ENCODE measurements at places on chromosomes 4 and X.

- no peak for DNase-seq
These were observed 876 bp downstream of the HPRT1 start for GRCh38 chrX:134460862-134461220.

DNA sequence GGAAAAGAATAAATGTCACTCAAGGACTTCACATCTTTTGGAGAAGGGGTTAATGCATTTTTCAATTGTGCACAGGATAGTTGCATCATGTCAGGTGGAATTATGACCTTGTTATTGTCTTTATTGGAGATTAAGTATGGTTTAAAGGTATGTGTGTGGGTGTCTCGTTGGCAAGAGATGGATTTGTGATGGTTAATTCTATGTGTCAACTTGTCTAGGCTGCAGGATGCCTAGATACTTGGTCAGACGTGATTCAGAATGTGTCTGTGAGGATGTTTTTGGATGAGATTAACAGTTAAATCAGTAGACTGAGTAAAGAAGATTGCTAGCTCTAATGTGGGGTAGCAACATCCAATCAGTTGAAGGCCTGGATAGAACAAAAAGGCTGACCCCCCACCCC is 42.2 kb upstream of the HSD17B10 start:
- no peak for DNase-seq

DNA sequence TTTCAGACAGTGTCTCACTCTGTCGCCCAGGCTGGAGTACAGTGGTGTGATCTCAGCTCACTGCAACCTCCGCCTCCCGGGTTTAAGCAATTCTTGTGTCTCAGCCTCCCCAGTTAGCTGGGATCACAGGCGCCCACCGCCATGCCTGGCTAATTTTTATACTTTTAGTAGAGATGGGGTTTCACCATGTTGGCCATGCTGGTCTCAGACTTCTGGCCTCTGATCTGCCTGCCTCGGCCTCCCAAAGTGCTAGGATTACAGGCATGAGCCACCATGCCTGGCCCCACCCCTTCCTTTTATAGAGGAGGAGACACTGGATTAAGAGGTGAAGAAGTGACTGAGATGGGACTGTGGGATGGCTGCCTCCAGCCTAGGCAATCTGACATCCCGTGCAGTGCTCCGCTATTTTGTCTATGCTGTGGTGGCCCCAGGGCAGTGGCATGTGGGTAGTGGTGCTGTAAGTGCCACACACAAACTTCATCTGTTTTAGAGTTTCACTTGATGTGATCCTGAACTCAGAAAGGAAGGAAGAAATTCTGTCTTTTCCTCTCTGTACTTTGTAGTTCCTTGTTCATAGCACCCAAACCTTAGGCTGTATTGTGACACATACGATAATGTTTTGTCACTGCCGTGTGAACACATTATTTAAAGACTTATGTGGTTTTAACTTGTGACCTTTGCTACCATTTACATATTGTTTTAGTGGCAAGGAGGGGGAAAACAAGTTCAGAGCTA is 48.9 kb downstream of the FNIP2 start:
- no peak for DNase-seq

DNA sequence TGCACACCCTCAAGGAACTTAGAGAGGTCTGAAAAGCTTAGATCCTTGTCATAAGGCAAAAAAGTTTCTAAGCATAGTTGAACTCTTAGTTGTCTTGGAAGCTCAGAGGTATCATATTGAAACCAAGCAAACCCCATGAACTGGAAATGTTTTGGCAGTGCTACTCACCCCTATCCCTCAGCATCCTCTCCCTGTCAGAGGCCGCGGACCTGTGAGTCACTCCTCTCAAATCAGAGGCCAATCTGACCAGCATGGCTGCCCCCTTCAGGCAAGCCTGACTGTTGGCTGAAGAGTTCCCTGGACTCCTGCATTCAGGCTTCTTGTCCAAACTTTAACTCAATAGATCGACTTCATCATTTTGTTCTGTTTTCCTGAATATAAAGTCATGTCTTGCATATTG is 69.4 kb downstream of the KCNIP4 start:
- DNase-seq, result no peak

GRCh38 chrX:153307276-153308178 is 14.0 kb downstream of the PNMA6F start:
- no peak for DNase-seq

All from stimulated activated naive CD8-positive, alpha-beta T cell treated with anti-CD3 and anti-CD28 coated beads, Interleukin-15, Interleukin-2, amounts not matched to agents 100 U/mL and 50 U/mL, for 24 hours (primary cell).